Muscle of leg (tissue), 16 donors: ENCODE measurements at places on chromosomes 13 and 19. TPM values are rescaled to one million over a fixed set of nuclear protein-coding genes. Genes with fewer than 3 reads are reported as not detected.
A peak's percentile ranks its signal among the peaks of the same experiment; 100 is the strongest.

DNA sequence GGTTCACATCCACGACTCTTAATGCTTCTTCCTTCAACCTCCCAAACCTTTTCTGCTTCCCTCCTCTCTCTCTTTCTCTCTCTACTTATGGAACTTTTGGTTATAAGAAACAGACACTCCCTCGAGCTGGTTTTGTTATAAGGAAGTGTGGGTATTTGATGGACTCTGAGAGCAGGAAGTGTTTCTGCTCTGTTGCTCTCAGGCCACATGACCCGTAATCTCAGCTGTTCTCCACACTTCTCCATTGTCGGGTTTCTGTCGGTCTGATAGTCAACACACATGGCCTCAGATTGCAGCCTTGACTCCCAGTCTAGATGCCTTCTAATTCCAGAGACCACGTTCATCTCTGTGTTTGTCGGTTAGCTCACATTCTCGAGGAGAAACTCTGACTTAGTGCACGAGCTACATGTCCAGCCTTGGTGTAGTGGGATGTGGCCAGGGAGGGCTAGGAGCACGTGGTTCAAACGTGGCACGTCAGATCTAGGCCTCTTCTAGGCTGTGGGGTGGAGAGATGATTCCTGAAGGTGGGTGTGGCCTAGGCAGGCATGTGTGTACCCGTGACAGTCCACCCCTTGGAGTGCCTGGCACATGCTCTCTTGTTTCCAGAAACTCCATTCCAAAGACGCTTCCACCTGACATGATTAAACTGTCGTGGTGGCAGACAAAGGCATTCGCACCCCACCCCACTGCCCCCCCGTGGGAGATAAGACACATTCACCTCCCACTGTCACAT lies 26.3 kb downstream of the CNFN start:
- DNase-seq, result peak; percentile 51

- DNase-seq, result no peak
Measured at GRCh38 chr19:5809053-5809452, 4.2 kb downstream of the NRTN start.

DNA sequence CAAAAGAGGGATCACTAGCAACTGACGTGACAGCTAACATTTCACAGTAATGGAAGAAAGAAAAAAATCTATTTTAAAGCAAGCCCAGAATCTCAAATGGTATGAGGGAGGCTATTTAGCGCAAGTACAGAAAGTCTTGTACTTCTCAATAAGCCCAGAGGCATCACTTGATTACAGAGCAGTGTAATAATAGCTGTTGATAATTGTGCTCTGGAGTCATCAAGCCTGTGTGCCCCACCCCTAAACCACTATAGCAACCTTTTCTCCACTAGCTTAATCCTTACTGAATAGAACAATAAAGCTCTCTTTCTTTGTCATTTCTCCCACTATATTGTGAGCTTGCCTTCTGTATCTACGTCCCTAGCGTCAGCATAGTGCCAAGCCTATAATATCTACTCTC lies 56.6 kb downstream of the FREM2 start:
- no peak for DNase-seq

DNA sequence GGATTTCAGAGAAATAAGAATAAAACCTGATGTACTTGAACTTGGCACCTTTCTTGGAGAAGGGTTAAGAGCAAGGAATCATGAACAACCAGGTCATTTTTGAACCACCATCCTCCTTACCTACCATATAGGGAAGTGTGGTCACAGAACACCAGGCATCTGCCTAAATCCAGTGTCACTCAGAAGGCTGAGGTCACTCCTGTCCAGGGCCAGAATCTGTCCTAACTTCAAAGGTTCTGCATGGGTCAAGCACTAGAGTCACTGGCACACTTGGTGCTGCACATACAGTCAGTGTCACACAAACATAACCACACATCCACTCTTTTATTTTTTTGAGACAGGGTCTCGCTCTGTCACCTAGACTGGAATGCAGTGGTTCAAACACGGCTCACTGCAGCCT lies 1.6 kb downstream of the ZNF565 start:
- DNase-seq, result peak; percentile 11

GRCh38 chr19:35671818-35672217 lies 5.5 kb downstream of the UPK1A start:
- no peak for DNase-seq

- DNase-seq, result no peak
Measured at GRCh38 chr13:112876305-112877000, 92.6 kb upstream of the MCF2L start.

Gene SOX1
- not detected for polyA plus RNA-seq

DNA sequence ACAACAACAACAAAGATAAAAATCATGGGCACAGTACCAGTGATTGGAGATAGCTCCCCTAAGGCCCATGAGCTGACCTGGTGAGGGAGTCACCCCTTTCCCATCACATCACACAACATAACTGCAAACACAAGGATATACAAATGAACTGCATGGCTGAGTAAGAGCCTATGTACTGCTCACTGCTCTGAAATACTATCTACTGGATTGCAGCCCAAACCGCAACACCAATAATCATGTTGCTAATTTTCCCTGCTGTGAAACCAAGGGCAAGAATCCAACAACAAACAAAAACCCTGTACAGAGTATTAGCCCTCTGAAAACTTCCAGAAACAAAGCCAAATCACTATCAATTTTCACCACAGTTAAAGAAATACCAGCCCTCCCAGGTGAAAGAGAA lies 1893.2 kb downstream of the PCDH9 start:
- DNase-seq, result peak; percentile 14

- no peak for DNase-seq
Measured at GRCh38 chr19:22622901-22623840, 11.0 kb upstream of the ZNF492 start.

- peak; percentile 27 for DNase-seq
Measured at GRCh38 chr19:21202865-21203494, 61.1 kb downstream of the ZNF431 start.

DNA sequence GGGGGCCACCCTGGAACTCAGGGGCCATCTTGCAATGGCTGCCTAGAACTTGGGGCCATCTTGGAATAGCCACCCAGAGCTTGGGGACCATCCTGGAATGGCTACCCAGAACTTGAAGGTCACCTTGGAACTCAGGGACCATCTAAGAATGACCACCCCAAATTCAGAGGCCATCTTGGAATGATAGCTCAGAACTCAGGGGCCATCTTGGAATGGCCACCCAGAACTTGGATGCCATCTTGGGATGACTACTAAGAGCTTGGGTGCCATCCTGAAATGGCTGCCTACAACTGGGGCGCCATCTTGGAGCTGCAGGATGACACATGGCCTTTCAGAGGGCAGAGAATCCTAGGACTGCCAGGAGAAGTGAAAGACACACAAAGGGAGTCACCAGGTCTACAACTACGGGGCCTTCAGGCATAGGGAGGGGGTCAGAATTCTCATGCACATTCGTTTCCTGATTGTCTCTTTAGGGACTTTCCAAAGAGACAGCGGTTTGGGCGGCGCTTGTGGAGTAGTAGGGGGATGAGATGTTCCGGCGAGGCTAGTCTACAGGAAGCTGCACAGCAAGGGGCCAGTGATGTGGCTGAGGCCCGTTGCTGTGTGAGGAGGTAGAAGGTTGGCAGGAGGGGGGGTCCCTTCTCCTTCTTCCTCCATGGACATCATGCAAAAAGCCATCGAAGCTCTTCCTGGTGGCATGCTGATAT lies 125.0 kb downstream of the IER2 start:
- no peak for DNase-seq

DNA sequence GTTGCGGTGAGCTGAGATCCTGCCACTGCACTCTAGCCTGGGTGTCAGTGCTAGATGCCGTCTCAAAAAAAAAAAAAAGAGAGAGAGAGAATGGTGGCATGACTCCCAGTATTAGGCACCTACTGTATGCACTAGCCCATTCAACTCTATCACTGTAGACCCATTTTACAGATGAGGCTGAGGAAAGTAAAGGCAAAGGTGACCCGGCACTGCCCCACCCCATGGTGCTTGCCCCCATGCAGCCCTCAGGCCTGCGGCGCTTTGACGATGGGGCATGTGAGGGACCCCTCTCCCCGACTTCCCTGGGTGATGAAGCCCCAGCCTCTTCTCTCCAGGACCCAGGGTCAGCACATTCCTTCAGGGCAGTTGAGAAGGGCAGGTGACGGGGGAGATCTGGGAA lies 7.3 kb downstream of the NPAS1 start:
- no peak for DNase-seq

GRCh38 chr13:26052337-26052736 lies 521 bp upstream of the SHISA2 start:
- DNase-seq, result peak; percentile 79

Gene EBI3
- polyA plus RNA-seq, result 0.52 TPM

- DNase-seq, result no peak
Measured at GRCh38 chr19:47625650-47626049, 16.7 kb downstream of the BICRA start.

Gene PEX11G
- 2.5 TPM for polyA plus RNA-seq

Gene LIN37
- polyA plus RNA-seq, result 11.4 TPM

DNA sequence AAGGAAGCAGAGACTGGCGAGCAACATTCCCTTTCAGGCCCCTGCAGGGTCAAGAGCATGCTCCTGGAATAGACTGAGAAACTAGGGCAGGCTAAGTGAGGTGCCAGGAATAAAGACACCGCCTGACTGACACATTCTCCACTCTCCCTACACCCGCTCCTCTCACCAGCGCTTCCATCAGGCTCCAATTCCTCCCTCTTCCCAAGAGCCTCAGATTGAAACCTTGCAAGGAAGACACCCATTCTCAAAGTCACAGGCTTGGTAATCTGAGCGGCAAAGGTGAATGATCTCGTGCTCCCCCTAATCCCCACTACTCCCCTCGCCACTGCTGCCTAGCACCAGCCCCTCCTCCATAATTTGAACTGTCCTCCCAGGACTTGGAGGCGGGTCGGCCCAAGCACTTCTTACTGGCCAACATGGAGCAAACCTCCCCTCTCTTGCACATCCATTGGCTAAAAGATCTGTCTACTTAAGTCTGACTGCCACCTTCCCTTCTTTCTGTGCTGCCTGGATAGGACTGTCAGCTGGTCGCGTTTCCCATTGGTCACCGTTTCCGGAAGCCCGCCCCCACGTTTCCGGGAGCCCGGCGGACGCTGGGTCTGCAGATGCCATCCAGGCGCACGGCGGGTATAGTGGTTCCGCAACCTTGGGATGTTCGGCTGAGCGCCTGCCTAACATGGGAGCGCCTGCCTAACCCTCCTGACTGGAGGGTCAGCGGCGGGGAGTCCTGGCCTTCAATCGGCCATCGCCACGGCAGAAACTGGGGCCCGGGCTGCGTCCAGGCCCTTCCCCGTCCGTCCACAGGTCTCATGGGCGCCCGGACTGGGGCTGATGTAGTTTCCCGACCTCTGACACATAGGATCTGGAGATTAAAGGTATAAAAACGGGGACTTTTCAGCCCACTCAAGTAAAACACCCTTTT lies 33.6 kb downstream of the ZNF383 start:
- peak; percentile 99 for DNase-seq

Gene RFC3
- polyA plus RNA-seq, result 11.7 TPM

Gene MAMSTR
- 93.1 TPM for polyA plus RNA-seq

GRCh38 chr13:47249266-47249665 lies 352.4 kb upstream of the HTR2A start:
- DNase-seq, result no peak

Gene ZFP28
- 8.1 TPM for polyA plus RNA-seq
